Activated CD4-positive, alpha-beta memory T cell treated with anti-CD3 and anti-CD28 coated beads for 36 hours (primary cell): ENCODE measurements at places on chromosomes 13 and 19. TPM values are rescaled to one million over a fixed set of nuclear protein-coding genes. Genes with fewer than 3 reads are reported as not detected.
A peak's percentile ranks its signal among the peaks of the same experiment; 100 is the strongest.

- DNase-seq, result peak; percentile 58
Measured at GRCh38 chr19:3250675-3251074, 26.2 kb downstream of the CELF5 start.

DNA sequence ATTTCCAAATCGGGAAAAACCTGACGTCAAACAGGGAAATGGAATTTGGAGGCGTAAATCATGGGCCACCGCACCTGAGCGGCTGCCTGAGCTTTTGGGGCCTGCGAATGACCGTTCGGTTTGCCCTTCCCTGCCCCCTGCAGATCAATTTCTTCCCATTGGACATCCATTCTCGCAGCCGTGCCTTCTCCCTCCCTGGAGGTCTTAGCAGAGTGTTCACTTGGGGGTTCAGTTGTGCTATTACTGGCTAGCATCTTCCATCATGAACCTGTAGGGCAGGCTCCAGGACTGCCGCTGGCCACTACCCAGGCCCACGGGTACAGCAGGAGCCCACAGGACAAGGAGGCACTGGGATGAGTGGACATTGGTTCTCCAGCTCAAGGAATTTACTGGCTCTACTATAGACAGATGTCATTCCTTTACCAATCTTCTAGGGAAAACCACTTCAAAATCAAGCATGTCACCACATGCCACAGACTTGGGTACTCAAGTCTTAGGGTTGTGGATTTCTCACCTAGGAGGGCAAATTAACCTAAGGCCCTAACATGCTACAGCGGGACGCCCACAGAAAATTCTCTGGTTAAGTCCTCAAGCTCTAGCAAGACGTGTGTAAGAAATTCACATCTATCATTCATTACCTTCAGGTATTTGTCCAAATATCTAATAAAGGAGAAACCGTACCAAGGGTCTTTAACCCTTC lies 75.5 kb downstream of the COL4A1 start:
- no peak for DNase-seq

DNA sequence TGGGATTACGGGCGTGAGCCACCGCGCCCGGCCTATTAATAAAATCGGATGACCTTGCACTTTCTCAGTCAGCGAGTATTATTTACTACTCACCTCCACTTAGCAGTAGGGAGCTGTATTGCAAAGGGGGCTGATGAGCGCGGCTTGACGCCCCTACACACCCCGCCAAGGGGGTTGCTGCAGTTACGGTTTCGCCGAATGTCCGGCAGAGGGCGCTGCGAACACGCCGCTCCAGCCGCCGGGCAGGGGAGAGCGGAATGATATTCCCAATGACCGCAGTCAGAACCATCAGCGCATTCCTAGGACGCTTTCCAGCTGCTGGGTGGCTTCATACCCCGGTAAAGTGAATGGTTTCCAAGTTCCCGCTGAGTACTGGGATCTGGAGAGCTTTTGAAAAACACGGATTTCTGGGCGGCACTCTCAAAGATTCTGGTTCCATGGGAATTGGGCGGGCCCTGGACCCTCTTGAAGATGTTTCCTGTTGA lies 30.0 kb upstream of the TPT1 start:
- DNase-seq, result peak; percentile 62

Gene QPCTL
- total RNA-seq, result 13.8 TPM

DNA sequence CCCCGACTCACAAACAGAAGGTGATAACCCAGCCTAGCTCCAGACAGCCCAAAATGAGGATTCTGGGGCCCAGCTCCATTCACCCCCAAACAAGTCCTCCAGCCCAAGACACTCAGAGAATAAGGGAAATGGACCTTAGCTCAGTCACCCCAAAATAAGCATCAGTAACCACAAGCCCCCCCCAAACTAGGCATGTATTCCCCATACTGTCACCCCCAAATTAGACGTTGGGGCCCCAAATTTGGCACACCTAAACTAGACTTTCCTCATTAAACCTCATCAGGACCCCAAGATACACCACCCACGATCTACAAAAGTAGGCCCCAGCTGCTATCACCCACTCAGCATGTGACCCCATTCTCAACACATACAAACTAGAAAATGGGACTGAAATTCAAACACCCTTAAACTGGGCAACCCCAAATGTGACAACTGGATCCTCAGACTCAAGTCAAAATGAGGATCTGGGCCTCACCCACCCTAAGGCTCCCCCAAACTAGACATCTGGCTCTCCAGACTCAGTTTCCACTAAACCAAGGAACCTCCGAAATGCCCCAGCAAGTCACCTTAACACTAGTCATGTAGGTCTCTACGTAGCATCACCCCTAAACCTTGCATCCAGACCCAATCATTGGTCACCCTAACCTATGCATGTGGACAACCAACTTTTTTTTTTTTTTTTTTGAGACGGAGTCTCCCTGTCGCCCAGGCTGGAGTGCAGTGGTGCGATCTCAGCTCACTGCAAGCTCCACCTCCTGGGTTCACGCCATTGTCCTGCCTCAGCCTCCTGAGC lies 13.4 kb upstream of the ERFL start:
- no peak for DNase-seq

Gene ZNF491
- total RNA-seq, result 0.46 TPM

DNA sequence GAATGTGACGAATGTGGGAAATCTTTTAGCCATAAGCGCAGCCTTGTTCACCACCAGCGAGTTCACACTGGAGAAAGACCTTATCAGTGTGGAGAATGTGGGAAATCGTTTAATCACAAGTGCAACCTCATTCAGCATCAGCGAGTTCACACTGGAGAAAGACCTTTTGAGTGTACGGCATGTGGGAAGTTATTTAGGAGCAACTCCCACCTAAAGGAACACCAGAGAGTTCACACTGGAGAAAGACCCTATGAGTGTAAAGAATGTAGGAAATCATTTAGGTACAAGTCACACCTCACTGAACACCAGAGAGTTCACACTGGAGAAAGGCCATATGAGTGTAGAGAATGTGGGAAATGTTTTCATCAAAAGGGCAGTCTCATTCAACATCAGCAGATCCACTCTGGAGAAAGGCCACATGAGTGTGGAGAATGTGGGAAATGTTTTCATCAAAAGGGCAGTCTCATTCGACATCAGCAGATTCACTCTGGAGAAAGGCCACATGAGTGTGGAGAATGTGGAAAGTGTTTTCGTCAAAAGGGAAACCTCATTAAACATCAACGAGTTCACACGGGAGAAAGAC lies 7.6 kb downstream of the ZNF776 start:
- DNase-seq, result no peak

DNA sequence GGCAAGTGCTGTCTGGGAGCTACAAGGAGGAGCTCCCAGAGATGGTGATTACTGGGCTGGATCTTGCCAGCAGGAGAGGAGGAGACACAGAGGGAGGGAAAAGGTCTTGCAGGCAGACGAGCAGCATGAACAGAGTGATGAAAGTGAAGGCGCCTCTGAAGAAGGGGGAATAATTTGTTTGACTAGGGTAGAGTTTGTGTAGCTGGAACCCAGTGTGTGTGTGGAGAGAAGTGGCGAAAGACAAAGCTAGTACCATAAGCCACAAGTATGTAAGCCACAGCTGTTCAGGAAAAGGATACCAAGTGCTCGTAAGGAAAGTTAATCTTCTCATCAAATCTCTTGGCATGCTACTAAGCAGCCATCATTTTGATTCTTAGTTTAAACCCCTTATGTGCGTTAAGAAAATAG lies 5.4 kb downstream of the FLT1 start:
- DNase-seq, result no peak

Gene MEIS3
- 0.63 TPM for total RNA-seq

Gene HCST
- 52.9 TPM for total RNA-seq

Gene KLK11
- not detected for total RNA-seq

GRCh38 chr13:113947311-113948033 lies 26.4 kb downstream of the C13orf46 start:
- peak; percentile 16 for DNase-seq

DNA sequence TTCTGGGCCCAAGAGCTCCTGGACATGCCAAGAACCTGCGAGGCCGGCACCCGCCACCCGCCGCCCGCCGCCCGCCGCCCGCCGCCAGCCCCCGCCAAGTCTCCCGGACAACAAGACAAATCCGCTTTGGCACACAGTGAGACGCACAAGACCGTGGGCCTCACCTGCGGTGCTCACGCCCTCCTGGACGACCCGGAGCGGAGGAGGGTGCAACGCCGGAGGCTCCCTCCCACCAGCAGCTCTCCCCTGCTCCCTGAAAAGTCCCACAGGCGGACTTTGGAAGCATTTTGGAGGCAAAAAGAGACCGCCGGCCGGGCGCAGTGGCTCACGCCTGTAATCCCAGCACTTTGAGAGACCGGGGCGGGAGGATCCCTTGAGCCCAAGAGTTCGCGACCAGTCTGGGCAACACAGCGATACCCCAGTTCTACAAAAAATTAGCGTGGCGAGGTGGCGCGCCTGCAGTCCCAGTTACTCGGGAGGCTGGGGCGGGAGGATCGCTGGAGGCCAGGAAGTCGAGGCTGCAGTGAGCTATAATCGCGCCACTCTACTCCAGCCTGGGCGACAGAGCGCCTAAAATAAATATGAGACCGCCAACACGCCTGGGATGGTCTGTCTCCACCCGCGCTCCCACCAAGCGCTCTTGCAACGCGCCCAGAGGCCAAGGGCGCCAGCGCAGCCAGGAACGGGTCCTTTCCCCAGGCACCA lies 783 bp downstream of the RHPN2 start:
- no peak for DNase-seq

DNA sequence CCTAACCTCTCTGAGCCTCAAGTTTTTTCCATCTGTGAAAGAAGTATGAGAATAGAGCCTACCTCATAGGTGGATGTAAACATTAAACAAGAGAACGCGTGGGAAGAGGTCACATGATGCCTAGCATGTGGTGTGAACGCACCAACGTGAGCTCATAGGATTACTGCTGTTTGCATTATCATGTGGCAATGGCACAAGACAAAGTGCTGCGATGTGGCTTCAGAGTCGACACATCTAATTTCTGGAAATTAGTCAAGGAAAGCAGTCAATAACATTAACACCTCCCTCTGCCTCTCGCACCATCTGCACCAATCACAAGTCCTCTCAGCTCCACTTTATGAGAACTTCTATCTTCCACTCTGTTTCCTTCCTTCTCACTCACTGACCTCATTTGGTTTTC lies 489.7 kb downstream of the COG6 start:
- DNase-seq, result peak; percentile 80

GRCh38 chr19:10836479-10837330 lies 693 bp upstream of the TMED1 start:
- peak; percentile 91 for DNase-seq

Gene SHISA2
- total RNA-seq, result not detected

GRCh38 chr13:23776698-23777574 lies 112.3 kb downstream of the MIPEP start:
- DNase-seq, result no peak

DNA sequence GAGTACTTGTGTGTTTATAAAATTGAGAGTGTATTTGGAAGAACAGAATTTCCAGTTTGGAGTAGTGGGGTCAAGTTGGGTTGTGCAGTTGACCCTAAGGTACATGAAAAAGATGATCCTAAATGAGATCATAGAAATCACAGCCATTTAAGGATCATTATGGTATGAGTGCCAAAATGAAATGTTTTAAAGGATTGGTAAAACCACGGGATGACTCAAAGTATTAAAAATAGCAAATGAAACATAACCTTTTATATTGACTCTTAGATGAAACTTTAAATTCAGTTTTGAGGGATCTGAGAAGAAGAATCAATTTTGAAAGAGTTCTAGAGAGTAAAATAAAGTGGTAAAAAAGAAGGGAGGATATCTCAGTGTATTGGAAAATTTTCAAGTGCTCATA lies 773.8 kb downstream of the GPC5 start:
- no peak for DNase-seq

- DNase-seq, result no peak
Measured at GRCh38 chr19:40584007-40584406, 7.3 kb downstream of the SHKBP1 start.

- DNase-seq, result no peak
Measured at GRCh38 chr13:46992383-46992952, 95.6 kb upstream of the HTR2A start.

Gene KMT2B
- 54.2 TPM for total RNA-seq

DNA sequence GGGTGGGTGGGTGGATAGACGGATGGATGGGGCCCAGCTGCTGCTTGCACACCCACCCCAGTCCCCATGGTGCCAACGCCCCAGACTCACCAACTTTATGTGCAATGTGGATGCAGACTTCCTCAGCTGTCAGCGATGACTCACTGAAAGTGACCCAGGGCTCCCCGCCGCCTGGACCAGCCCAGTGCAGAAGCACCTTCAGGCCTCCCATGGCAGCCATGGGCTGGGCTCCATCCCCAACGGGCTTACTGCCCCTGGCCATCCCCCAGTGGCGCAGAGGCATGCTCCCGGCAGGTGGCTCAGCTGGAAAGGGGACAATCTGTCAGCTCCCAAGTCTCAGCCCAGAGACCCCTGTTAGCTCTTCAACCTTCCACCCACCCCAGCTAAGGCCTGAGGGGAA lies 2.2 kb downstream of the TYK2 start:
- no peak for DNase-seq

DNA sequence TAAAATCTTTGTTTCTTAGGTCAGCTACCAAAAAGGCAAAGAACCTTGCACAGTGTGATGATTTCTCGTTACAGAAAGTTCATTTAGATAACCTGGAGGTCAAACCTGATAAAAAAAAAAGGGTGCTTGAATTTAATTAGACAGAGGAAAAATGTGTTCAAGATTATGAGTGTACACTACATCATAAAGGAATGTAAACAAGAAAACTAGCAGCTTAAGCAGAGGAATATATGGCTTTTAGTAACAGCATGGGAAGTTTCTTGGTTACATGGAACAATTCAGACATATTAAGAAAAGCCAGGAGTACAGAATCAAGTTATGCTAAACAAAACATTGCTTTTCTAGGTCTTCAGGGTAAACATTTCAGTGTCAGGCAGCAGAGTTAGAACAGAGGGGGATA lies 32.9 kb downstream of the ING1 start:
- DNase-seq, result no peak

GRCh38 chr13:76955193-76955592 lies 6.9 kb downstream of the ACOD1 start:
- DNase-seq, result no peak

DNA sequence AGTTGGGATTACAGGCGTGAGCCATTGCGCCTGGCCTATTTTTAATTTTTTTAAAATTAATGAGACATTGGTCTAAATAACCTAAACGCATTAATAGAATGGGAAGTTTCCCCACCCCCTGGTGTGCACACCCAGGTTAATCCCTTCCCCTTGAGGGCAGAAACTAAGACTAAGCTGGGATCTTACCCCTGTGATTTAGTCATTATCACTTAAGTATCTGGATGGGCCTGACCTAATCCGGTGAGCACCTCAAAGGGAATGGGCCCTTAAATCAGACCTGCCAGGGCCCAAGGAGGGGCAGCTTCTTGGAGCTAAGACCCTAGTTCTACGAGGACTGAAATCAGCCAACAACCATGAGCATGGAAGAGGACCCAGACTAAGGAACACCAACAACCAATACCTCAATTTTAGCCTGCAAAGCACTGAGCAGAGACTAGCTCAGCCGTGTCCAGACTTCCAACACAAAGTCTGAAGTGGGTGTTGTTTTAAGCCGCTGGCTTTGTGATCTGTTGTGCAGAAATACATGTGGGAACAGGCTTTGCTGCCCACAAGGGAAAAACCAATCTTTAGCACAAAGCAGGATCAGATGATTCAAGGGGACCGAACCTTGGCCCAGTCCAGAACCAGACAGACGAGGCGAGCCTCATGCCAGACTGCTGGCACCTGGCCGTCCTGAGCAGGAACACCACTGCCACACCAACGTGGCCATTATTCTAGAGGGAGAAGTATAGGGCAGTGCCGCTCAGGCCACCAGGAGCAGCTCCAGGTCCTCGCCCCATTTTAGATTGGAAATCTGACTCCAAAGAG lies 7.1 kb downstream of the UBE2S start:
- no peak for DNase-seq

- DNase-seq, result no peak
Measured at GRCh38 chr19:30739394-30739793, 367.2 kb downstream of the ZNF536 start.

- DNase-seq, result no peak
Measured at GRCh38 chr13:69660155-69660554, 447.5 kb upstream of the ATXN8OS start.
